Activated gamma-delta T cell treated with anti-CD3 and anti-CD28 coated beads, Interleukin-2, amount 50 U/mL, for 16 hours (primary cell): ENCODE measurements at places on chromosomes 5 and 9.

DNA sequence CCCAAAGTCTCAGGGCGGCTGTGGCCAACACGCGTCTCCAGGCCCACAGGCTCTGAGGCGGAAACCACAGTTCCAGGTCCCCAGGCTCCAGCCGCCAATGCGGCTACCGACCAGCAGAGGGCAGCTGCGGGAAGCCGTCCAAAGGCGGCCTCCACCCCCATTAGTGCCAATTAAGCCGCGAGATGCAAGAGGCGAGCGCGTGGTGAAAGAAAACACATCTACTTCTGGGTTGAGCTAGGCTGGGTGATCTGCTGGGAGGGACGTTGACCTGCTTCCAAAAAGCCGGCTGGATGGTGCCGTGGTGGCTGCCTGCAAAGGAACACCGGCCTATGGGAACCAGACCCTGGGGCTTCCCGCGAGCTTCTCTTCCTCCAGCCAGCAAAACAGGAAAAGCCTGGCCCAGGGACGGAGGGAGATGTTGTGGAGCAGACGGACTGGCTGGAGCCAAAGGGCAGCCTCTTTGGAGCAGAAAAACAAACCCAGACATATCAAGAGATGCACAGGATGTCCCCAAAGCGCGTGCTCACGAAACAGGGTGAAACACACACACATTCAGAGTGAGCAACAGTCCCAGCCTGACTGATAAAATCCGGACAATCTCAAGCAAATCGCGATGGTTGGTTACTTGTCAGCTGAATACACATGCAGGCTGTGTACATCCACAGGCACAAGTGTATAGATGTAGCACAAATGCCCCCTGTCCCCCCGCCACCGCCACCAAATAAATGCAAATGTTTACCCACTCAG, 187.1 kb upstream of the BRINP1 start:
- no peak for DNase-seq

GRCh38 chr9:20988671-20989315, 42.6 kb downstream of the HACD4 start:
- no peak for DNase-seq

DNA sequence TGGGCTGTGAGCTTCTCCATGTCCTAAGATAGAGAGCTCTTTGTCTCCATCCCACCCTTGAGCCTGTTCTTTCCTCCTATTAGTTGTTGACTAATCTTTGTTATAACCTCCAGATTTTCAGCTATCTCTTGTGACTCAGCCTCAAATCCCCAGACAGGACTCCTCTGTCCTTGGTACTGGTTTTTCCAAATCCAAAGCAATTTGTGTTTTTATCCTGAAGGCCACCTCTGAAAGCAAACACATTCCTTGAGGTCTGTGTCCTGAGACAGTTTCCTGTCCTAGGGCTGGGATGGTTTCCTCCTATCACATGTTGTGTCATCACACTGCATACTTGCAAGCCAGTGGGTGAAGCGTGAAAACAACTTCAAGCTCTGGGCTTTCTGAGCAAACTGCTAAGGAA, 8.5 kb downstream of the TNC start:
- DNase-seq, result no peak

DNA sequence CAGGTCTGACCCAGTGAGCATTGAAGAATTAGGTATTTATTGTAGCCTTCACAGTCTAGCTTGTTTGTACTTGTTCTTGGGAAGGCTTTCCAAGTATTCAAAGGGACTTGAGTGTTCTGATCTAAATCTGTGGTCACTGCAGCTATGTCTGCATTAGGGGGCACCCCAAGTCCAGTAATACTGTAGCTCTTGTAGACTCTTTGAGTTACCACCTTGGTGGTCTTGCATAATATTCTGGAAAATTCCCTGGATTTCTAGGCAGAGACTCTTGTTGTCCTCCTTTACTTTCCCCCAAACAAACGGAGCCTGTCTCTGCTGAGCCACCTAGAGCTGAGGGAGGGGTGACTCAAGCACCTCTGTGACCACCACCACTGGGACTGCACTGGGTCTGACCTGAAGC, 149.5 kb upstream of the DHFR start:
- DNase-seq, result no peak

DNA sequence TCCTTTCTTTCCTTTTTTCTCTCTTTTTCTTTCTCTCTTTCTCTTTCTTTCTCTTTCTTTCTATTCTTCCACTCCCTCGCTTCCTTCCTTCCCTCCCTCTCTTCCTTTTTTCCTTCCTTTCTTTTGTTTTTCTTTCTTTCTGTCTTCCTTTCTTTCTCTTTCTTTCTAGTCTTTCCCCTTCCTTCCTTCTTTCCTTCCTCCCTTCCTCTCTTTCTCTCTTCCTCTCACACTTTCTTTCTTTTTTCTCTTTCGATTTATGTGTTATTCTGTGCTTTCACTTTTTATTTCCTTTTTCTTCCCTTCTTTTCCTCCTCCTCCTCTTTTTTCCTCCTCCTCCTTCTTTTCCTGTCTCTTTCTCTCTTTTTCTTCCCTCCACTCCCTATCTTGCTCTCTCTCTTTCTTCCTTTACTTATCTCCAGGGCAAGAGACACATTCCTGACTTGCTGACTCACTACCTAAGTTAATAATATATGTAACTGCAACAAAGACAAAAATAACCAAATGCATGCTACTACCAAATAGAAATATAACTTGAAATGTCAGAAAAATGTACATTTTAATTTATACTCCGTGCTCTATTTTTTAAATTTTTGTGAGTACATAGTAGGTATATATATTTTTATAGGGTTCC, 445.5 kb downstream of the GABRG2 start:
- no peak for DNase-seq

DNA sequence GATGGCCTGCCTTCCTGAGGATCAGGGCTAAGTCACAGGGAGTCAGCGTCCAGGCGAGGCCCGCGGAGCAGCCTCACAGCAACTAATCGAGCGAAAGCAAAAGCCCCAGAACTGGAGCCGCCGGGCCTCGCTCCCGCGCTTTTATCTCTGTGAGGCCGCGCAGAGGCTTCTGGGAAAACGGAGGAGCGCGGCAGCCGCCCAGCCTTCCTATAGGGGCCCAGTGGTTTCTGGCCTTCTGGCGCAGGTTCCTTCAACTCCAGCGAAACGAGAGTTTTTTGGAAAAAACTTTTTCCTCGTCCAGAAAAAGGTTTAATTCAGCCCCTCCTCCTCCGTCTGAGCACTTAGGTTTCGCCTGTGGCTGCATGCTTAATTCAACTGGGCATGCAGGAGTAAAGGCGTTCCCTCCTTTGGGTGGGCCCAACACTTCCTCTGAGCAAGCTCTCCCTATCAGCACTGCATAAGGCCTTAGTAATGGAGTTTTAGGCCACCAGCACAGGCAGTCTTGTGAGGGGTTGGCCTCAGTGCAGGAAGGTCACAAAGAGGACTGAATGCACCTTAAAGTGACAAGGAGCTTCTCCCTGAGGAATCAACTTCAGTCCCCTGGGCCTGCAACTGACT, at the start of gene MEIKIN:
Gene MEIKIN (minus strand): TSS at position 113 of the 618 bp plus-strand sequence. CDS start 158 bp downstream, outside the sequence.
- DNase-seq, result no peak

DNA sequence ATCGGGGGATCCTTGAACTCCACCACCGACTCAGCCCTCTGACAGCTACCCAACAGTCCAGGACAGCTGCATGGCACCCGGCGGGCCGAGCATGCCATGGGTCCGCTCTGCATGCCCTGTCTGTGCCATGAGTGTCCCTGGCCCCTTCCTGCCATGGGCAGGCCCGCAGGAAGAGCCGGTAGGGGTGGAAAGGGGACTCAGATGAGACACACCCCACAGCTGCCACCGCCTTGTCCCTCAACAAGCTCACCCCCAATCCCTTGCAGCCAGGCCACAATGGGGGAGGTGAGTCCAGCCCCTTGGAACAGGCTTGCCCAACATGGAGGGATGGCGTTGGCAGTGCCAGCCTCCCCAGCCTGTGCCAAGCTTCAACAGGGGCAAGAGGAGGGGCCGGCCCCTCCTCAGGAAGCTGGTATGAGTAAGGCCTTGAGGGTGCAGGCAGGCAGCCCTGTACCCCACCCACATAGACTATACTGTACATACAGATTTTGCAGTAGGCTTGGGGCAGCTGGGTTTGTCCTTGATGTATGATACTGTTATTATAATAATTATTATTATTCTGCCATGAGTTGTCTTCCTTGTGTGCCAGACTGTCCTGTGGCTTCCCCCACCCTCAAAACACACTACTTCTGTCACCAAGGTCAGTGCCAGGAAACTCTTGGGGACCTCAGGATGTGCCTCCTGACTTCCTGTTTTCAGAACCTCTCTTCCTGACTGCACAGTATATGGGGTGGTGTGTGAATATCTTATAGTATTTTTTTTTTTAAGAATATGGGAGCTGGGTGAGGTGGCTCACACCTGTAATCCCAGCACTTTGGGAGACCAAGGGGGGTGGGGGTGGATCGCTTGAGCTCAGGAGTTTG, 12.0 kb upstream of the SLC34A1 start:
- DNase-seq, result no peak

DNA sequence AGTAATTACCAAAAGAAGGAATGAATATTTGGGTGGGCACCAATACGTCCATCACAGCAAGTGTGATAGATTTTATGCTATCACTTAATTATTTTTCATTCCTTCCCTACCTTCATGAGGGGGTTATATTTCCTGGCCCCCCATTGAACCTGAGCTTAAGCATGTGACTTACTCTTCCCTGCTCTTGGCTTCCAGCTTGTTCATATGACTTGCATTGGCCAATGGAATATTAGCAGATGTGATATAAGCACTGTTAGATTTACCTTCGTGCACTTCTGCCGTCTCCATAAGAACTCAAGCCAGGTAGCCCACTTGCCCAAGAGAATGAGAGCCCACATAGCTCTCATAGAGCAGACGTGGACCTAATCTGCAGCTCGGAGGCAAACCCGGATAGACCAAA, 99.1 kb upstream of the SMARCA2 start:
- no peak for DNase-seq

DNA sequence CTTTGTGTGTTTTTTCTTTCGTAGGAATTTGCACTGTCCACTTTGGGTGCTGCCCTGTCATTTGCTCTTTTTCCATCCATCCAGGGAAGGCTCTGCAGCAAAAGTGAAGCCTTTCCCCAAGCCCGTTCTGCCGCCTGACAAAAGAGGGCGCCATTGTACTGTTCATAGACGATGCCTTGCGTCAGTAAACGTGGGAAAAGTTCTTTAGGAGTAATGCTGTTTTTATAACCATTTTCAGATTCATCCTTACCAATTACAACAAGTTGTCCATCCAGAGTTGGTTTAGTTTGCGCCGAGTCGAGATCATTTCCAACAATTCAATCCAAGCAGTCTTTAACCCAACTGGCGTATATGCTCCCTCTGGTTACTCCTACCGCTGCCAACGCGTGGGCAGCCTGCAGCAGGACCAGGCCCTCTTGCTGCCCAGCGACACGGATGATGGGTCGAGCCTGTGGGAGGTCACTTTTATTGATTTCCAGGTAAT, 34.3 kb upstream of the RPS23 start:
- no peak for DNase-seq

DNA sequence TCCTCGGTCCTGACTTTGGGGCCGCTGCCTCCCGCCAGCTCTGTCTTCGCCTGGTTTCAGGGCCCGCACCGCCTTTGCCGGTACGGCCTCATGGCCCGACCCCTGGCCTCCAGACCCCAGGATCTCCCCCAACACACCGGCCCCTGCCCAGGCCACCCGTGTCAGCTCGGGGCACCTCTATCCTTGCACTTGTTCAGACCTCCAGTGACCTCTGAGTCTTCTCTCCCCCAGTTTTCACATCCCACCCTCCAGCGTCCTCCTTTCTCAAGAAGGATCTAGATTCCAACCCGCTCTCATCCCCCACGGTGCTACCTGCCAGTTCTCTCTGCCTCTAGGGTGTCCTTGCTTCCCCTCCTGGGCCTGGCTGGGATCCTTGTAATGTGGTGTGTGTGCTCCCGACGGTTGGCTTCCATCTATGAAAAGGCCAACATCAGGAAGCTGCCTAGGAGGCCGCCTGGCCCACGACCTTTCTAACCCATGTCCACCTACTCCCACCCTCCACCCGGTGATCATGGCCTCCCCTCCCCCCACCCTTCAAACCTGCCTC, 61.1 kb downstream of the SPATA31C2 start:
- no peak for DNase-seq

GRCh38 chr5:136037001-136037705, 8.4 kb downstream of the TGFBI start:
- no peak for DNase-seq

- no peak for DNase-seq
These were observed 9.8 kb downstream of the COL5A1 start for GRCh38 chr9:134651226-134651905.

DNA sequence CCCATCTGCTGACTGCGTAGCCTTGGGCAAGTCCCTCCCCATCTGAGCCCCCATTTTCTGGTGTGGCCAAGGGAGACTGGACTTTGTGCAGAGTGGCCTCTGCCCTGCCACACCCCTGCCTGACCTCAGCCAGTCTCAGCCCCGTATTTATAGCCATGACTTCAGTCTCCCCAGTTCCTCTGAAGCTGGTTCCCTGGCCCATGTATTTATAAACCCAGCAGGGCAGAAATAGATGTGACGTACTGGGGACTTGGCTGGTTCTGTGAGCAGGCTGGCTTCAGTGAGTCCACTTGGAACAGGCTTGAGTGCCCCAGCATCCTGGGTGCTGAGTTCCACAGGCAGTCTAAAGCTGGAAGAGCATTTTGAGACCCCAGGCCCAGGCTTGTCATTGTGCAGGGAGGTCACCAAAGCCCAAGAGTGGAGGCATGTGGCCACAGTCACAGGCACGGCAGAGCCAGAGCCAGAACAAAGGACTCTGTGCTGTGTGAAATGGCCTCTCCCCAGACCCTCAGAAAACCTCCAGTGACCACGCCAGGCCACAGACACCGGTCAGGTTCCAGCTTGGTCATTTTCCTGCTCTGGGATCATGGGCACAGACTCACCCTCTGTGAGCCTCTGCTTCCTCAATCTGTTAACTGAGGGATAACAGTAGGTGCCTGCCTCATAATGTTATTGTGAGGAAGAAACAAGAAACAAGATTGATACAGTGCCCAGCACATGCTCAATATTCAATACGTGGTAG, 30.4 kb upstream of the SYNPO start:
- no peak for DNase-seq

- no peak for DNase-seq
These were observed 195.3 kb downstream of the CNTLN start for GRCh38 chr9:17330097-17330496.

DNA sequence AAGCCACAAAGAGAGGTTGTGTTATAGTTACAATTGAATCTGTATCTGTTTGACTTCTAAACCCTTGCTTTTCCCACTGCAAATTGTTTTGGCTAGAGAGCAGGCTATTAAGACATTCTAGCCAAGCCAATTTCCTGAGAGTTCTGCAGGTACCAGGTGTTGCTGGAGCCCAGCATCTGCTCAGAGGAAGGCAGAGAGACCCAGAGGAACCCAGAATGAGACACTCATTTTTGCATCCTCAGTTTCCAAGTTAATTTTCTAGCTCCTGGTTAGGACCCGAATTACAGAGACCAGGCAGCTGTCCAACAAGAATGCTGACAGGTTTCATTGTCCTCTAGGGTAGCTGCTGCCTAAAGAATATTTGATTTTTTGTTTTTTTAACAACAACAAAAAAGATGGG, 266.2 kb downstream of the TRIM32 start:
- no peak for DNase-seq

DNA sequence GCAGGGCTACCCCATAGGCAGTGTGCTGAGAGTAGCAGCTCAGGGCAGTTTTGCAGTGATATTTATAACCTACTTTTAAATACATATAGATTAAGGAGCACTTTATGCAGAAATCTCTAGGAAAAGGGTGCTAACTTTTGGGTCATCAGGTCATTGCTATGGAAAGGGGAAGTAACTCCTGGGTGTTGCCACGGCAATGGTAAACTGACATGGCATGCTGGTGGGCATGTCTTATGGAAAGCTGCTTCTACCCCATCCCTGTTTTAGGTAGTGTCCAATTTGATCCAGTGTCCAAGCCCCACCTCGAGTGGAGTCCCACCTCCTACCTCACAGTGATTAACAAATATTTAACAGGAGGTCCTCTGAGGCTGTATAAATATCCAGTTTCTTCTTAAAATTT, 56.8 kb upstream of the XPA start:
- no peak for DNase-seq

GRCh38 chr9:138077126-138077525, 199.5 kb downstream of the CACNA1B start:
- DNase-seq, result no peak
